GM12878 (cell line): ENCODE measurements at places on chromosomes 7 and 10. TPM values are rescaled to one million over a fixed set of nuclear protein-coding genes. Genes with fewer than 3 reads are reported as not detected.

DNA sequence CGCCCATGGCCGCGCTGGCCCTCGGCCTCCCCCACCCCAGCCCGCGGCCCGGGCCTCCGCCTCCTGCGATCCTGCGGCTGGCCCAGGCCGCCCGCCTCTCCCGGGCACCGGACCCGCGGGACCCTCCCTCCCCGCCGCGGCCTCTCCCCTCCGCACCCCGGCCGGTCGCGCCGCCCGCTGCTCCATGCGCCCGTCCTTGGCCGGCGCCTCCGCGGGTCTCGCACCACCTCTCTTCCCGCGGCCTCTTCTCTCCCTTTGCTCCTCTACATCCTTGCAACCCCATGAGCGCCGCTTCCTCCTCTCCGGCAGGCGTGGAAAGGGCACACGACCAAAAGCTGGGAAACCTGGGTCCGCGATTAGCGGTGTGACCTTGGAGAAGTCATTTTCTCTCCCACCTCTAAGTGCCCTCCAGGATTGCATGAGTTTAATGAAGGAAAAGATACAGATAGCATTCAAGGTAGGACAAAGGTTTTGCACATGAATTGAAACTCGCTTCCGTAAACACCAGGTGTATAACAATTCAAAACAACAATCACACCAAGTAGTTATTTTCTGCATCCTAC is 448 bp upstream of the SRPK2 start:
- H3K27me3 ChIP-seq: no peaks in the 10 kb centered on the region
- peak overlapping the region; percentile 78 for H3K4me3 ChIP-seq
- H3K27ac ChIP-seq: no peak overlapping the region
- no peak for DNase-seq

- DNase-seq: no peak
- H3K27me3 ChIP-seq: no peaks in the 10 kb centered on the region
- H3K4me3 ChIP-seq: no peak overlapping the region
- no peak overlapping the region for H3K27ac ChIP-seq
- no peaks in the 10 kb centered on the region for H3K36me3 ChIP-seq
- H3K4me1 ChIP-seq: no peaks in the 10 kb centered on the region
Measured at GRCh38 chr10:3045471-3046209, 21.7 kb upstream of the PFKP start.

GRCh38 chr7:12549106-12549505 is 21.4 kb upstream of the SCIN start:
- no peaks in the 10 kb centered on the region for H3K27me3 ChIP-seq
- H3K27ac ChIP-seq: no peak overlapping the region
- no peak for DNase-seq
- H3K4me1 ChIP-seq: no peaks in the 10 kb centered on the region
- H3K4me3 ChIP-seq: no peak overlapping the region
- H3K36me3 ChIP-seq: no peaks in the 10 kb centered on the region

CALML3 gene
- total RNA-seq: not detected in 2 replicates

EIF5AL1 gene
- 0.08 and 0.26 TPM in 2 replicates for total RNA-seq

- no peaks in the 10 kb centered on the region for H3K36me3 ChIP-seq
- DNase-seq: no peak
- no peaks in the 10 kb centered on the region for H3K4me1 ChIP-seq
- H3K4me3 ChIP-seq: no peak overlapping the region
- H3K27me3 ChIP-seq: no peaks in the 10 kb centered on the region
- no peak overlapping the region for H3K27ac ChIP-seq
Measured at GRCh38 chr7:3194501-3195141, 106.4 kb upstream of the SDK1 start.

DNA sequence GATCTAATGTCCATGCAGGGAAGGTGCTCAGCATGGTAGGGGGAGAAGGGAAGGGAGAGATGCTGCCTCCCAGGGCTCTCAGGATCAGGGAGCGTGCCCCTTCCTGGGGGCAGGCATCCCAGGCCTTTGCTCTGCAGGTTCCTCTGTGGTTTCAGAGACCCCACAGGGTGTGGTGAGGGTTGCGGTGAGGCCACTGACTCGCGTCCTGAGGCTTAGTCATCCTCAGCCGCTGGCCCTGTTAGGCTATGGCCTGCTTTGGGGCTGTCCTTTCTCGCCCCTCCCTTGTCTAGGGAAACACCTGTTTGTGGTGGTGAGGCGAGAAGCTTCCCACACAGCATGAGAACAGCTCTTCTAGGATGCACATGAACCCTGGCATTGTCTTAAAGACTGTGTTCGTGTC is 558.3 kb upstream of the FOXK1 start:
- no peak for DNase-seq
- H3K27me3 ChIP-seq: no peaks in the 10 kb centered on the region
- no peak overlapping the region for H3K27ac ChIP-seq
- H3K4me3 ChIP-seq: no peak overlapping the region

DNA sequence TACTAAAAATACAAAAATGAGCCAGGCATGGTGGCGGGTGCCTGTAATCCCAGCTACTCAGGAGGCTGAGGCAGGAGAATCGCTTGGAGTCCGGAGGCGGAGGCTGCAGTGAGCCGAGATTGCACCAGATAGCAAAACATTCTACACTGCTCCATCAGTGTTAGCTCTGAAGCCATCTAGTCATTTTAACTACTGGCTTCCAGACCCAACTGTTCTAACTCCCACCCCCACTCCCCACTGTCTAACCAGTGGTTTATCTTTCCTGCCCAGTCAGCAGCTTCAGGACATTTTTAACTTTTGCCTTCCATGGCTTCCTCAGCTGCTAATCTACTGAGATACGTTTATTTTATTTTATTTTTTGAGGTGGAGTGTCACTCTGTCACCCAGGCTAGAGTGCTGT is 6.2 kb upstream of the FRAT1 start:
- H3K4me1 ChIP-seq: no peaks in the 10 kb centered on the region
- no peaks in the 10 kb centered on the region for H3K36me3 ChIP-seq
- H3K27me3 ChIP-seq: no peaks in the 10 kb centered on the region

TMEM248 gene
- 70.0 and 74.3 TPM in 2 replicates for total RNA-seq

NPC1L1 gene
- total RNA-seq: 0.08 TPM in 1 of 2 replicates, not detected in the other

DNA sequence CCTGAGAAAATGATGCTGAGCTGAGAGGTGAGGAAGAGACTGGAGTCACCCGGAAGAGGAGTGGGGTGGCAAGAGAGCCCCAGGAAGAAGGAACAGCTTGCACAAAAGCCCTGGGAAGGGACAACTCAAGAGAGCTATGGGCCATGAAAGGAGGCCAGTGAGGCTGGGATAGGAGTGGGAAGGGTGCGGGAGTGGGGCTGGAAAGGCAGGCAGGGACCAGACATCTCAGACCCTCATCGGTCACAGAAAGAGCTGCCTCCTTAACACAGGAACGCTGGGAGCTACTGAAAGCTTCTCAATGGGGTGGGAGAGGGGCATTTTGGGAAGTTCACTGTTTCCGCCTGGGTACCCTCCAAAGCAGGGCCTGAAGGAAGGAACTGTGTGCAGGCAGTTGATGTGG is 122.0 kb upstream of the UNC5B start:
- no peaks in the 10 kb centered on the region for H3K4me1 ChIP-seq
- no peaks in the 10 kb centered on the region; the same call in 1 of the 2 replicates for H3K27me3 ChIP-seq
- no peak overlapping the region for H3K4me3 ChIP-seq
- no peaks in the 10 kb centered on the region for H3K36me3 ChIP-seq

- no peak for DNase-seq
- no peak overlapping the region for H3K27ac ChIP-seq
- H3K36me3 ChIP-seq: no peaks in the 10 kb centered on the region
- H3K4me3 ChIP-seq: no peak overlapping the region
- no peaks in the 10 kb centered on the region for H3K27me3 ChIP-seq
- H3K4me1 ChIP-seq: no peaks in the 10 kb centered on the region
Measured at GRCh38 chr7:13945670-13946069, 43.8 kb downstream of the ETV1 start.

DNA sequence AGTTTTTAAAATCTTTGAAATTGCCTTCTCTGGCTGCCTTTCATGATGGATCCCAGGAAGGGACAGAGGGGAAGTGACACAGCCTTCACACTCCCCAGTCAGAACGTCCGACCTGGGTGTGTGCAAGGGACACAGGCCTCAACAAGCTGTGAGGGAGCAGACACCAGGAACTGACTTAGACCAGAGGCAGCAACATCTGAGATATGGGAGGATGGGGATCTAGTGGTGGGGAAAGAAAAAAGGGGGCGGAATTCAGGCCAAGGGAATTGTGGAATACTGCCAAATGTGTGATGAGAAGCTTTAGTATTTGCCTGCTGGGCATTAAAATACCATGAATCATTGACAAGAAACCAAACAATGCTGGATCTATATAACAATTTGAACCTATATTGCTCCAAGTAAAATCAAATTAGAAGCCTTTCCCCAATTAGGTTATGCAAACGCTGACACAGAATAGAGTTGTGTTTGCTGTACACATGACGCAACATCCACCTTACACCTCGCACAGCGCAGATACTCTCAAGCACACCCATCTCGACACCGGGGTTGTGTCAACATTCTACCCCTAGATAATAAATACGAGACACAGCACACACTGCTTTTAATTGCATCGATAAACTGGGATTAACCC is 17.2 kb upstream of the MNX1 start:
- no peak overlapping the region for H3K4me3 ChIP-seq
- no peaks in the 10 kb centered on the region for H3K36me3 ChIP-seq
- H3K27ac ChIP-seq: no peak overlapping the region
- DNase-seq: no peak
- H3K27me3 ChIP-seq: peaks cover 9% of the 10 kb centered on the region

- no peak overlapping the region for H3K4me3 ChIP-seq
- DNase-seq: peak; percentile 3
- no peaks in the 10 kb centered on the region for H3K4me1 ChIP-seq
- H3K27ac ChIP-seq: no peak overlapping the region
- H3K27me3 ChIP-seq: no peaks in the 10 kb centered on the region
Measured at GRCh38 chr10:116444527-116445142, 17.0 kb downstream of the PNLIPRP3 start.

- DNase-seq: no peak
- no peaks in the 10 kb centered on the region for H3K27me3 ChIP-seq
- no peak overlapping the region for H3K4me3 ChIP-seq
- H3K4me1 ChIP-seq: no peaks in the 10 kb centered on the region
Measured at GRCh38 chr7:128875523-128875948, 12.9 kb downstream of the ATP6V1F start.

CCNJ gene
- total RNA-seq: 6.1 and 6.6 TPM in 2 replicates

CLDN4 gene
- 0.24 and 0.38 TPM in 2 replicates for total RNA-seq

CCDC3 gene
- 0.08 and 0.16 TPM in 2 replicates for total RNA-seq

DNA sequence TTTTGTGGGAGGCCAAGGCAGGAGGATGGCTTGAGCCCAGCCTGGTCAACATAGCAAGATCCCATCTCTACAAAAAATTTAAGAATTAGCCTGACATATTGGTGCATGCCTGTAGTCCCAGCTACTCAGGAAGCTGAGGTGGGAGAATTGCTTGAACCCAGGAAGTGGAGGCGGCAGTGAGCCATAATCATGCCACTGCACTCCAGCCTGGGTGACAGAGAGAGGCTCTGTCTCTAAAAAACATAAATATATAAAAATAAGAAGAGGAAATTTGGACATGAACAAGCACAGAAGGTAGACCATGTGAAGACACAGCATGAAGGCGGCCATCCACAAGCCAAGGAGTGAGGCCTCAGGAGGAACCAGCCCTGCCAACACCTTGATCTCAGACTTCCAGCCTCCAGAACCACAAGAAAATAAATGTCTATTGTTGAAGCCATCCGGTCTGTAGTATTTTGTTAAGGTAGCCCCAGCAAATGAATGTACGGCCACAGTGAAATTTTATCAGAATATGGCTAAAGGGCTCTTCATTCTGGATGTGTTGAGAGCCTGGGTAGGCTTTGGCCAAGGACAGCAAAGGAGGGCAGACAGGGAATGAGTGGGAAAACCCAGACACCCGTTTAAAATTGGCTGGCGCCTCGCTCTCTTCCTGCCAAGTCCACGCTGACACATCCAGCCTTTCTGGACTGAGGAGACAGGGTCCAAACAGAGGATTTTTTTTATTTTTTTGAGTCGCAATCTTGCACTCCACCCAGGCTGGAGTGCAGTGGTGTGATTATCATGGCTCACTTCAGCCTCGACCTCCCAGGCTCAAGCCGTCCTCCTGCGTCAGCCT is 12.9 kb upstream of the GRID2IP start:
- no peak for DNase-seq
- no peaks in the 10 kb centered on the region for H3K27me3 ChIP-seq
- no peaks in the 10 kb centered on the region for H3K4me1 ChIP-seq
- H3K36me3 ChIP-seq: no peaks in the 10 kb centered on the region
- H3K27ac ChIP-seq: no peak overlapping the region

GRCh38 chr7:27564881-27565482 is 97.7 kb downstream of the HIBADH start:
- H3K27ac ChIP-seq: no peak overlapping the region
- no peak for DNase-seq
- no peaks in the 10 kb centered on the region for H3K27me3 ChIP-seq
- H3K36me3 ChIP-seq: no peaks in the 10 kb centered on the region
- H3K4me1 ChIP-seq: no peaks in the 10 kb centered on the region
- no peak overlapping the region for H3K4me3 ChIP-seq

- no peak overlapping the region for H3K27ac ChIP-seq
- H3K36me3 ChIP-seq: no peaks in the 10 kb centered on the region
- no peak for DNase-seq
- H3K4me3 ChIP-seq: no peak overlapping the region
- no peaks in the 10 kb centered on the region for H3K4me1 ChIP-seq
Measured at GRCh38 chr7:158472596-158472995, 115.0 kb downstream of the PTPRN2 start.

HECTD2 gene
- total RNA-seq: 2.2 and 2.8 TPM in 2 replicates

DNA sequence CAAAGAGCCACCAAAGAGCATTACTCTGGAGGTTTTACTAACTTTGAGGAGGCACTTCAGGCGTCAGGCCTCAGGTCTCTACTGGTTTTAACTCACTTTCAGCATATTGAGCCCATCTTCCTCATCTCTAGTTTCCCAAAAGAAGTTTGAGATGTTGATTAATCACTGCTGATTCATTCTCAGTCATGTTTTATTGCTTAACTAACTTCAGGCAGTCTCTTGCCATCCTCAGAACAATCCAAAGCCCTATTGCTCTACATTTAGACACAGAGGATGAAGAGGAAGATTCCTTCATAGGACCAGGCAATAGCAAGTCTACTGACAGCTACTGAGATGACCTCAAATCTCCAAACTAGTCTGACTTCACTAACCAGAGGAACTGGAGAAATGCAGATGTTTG is 39.1 kb upstream of the BET1 start:
- H3K4me3 ChIP-seq: no peak overlapping the region
- no peak overlapping the region for H3K27ac ChIP-seq
- no peaks in the 10 kb centered on the region for H3K36me3 ChIP-seq
- no peaks in the 10 kb centered on the region for H3K27me3 ChIP-seq
- DNase-seq: no peak
- no peaks in the 10 kb centered on the region; the same call in 1 of the 2 replicates for H3K4me1 ChIP-seq

COL28A1 gene
- total RNA-seq: not detected in 2 replicates

OR6B1 gene
- total RNA-seq: not detected in 2 replicates

DNA sequence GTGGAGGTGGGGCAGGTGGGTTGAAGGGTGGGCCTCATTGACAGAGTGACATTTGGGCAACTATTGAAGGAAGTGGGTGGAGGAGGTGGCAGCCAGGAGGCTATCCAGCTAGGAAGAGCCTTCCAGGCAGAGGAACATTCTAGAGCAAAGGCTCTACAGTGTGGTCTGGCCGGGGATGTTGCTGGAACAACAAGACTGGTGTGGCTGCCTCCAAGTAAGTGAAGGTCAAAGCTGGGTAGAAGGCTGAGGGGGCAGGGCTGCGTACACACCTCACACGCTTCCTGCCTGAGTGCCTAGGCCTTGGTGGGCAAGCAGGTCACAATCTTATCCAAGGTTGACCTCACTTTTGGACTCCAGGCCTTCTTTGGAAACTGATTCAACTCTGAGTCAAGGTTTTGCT is 6.6 kb downstream of the CPA1 start:
- no peak for DNase-seq
- no peaks in the 10 kb centered on the region for H3K27me3 ChIP-seq
- H3K36me3 ChIP-seq: no peaks in the 10 kb centered on the region

PRSS37 gene
- total RNA-seq: not detected in 2 replicates

- peak overlapping the region; percentile 30 for H3K27ac ChIP-seq
- no peaks in the 10 kb centered on the region; the same call in none of the 2 replicates for H3K36me3 ChIP-seq
- DNase-seq: no peak
- H3K27me3 ChIP-seq: no peaks in the 10 kb centered on the region
- peaks cover 18% of the 10 kb centered on the region for H3K4me1 ChIP-seq
Measured at GRCh38 chr7:130994378-130995115, 260.5 kb upstream of the KLF14 start.
